ENCODE measurements at places on chromosomes 3 and 15.

DNA sequence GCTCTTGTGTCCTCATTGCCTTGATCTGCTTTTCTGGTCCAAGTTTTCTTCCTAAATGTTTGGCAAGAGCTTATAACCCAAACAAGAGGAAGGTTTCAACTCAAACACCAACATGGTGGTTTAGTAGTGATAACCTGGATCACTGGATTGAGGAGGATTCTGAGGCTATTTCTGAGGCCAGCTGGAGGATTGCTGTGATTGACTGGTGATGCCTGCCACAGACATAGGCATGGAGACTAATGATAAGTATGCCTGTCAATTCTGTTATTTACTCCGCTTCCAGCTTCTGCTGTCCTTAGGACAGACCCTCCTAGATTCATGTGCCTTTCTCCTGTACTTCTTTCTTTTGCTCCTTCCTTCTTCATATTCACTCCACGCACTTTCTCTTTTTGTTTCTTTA lies 150.5 kb downstream of the SHQ1 start:
- DNase-seq, result no peak

- peak; percentile 14 for DNase-seq
Observed at GRCh38 chr3:116394365-116394764, 50.9 kb downstream of the LSAMP start.

DNA sequence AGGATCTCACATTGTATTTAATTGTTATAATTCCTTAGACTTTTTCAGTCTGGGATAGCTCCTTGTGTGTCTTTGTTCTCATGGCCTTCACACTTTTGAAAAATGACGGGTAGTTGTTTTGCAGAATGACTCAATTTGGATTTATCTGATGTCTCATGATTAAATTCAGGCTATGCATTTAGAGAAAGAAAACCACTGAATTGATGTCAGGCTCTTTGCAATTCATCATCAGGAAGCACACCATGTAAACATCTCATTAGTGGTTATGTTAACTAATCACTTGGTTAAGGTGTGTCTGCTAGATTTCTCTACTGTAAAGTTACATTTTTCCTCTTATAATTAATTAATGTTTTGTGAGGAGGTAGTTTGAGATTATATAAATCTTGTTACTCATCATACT lies 8.0 kb upstream of the SLC22A13 start:
- no peak for DNase-seq

DNA sequence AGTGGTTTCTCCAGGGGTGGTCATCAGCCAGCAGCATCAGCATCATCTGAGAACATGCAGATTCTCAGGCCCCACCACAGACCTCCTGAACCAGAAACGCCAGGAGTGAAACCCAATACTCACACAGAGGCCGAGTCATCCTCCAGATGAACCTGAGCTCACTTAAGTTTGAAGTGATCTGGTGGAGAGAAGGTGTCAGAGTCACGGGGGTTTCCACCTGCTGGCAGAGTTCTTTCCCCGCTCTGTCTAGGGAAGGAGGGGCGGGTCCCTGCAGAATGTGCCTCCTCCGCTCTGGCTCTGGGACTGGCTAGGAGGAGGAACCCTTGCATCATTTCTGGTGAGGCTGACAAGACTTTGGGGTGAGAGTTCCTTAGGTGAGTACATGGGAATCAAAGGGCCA lies 13.3 kb upstream of the KIF23 start:
- DNase-seq, result no peak

GRCh38 chr3:195708626-195709481 lies 11.9 kb upstream of the MUC20 start:
- DNase-seq, result no peak

DNA sequence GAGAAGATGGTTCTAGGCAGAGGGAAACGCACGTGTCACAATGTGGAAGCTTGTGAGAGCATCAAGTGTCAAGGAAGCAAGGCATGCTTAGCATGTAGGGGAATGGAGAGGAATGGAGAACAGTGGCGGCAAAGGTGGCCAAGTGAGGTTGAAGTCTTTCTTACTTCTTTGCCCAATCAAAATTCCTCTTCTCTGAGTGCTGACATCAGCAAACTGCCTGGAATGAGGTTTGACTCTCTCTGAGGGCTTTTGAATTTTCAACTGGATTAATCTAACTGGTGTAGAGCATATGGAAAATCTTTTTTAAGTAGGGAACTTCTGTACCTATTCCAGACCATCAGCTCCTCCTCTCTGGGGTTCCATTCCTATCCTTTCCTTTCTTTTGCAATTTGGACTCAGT lies 61.9 kb upstream of the BNC1 start:
- no peak for DNase-seq

GRCh38 chr15:76335307-76336253 lies 993 bp upstream of the ISL2 start:
- no peak for DNase-seq

GRCh38 chr3:136943436-136943835 lies 14.3 kb upstream of the IL20RB start:
- DNase-seq, result no peak

DNA sequence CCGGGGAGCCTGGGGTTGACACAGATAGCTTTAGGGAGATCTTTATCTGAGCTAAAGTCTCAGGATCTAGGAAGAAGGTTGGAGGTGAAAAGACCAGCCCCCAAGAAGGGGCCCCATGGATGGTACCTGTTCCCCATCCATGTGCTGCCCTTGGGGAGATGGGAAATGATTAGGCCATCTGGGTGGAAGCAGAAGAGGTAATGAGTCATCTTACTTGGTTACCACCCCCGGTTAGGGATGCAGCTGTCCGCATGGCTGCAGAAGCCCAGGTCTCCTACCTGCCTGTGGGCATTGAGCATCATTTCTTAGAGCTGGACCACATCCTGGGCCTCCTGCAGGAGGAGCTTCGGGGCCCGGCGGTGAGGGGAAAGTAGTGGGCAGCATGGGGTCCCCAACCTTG lies 3.1 kb upstream of the CPLX3 start:
- no peak for DNase-seq

DNA sequence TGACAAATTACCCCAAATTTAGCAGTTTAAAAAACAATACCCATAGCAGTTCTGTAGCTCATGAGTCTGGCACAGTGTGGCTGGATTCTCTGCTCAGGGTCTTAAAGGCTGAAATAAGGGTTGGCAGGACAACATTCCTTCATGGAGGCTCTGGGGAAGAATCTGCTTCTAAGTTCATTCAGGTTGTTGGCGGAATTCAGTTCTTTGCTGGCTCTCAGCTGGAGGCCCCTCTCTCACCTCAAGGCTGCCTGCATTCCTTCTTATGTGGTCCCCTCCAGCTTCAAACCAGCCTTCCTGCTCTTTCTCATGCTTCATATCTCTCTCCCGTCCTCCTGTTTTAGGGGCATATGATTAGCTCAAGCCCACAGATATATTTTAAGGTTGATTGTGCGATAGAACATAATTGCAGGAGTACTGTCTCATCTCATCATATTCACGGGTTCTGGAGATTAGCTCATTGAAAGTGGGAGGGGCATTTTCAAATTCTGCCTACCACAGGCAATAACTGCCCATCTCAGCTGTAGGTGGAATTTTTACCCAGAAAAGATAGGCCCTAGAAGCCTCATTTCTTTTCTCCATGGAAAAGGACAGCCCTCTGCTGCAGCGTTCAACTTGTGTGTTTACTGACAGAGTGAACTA lies 5.6 kb upstream of the ZBTB47 start:
- no peak for DNase-seq

GRCh38 chr3:194877291-194878119 lies 191.8 kb downstream of the FAM43A start:
- DNase-seq, result no peak

Data from left renal pelvis (tissue), 4 donors.